ENCODE measurements at places on chromosomes 2 and 18.

GRCh38 chr2:127074358-127074757 lies 32.6 kb downstream of the BIN1 start:
- DNase-seq = no peak

GRCh38 chr2:135113322-135113721 lies 61.2 kb downstream of the RAB3GAP1 start:
- no peak for DNase-seq

GRCh38 chr2:147375073-147375472 lies 469.8 kb upstream of the ACVR2A start:
- DNase-seq = no peak

DNA sequence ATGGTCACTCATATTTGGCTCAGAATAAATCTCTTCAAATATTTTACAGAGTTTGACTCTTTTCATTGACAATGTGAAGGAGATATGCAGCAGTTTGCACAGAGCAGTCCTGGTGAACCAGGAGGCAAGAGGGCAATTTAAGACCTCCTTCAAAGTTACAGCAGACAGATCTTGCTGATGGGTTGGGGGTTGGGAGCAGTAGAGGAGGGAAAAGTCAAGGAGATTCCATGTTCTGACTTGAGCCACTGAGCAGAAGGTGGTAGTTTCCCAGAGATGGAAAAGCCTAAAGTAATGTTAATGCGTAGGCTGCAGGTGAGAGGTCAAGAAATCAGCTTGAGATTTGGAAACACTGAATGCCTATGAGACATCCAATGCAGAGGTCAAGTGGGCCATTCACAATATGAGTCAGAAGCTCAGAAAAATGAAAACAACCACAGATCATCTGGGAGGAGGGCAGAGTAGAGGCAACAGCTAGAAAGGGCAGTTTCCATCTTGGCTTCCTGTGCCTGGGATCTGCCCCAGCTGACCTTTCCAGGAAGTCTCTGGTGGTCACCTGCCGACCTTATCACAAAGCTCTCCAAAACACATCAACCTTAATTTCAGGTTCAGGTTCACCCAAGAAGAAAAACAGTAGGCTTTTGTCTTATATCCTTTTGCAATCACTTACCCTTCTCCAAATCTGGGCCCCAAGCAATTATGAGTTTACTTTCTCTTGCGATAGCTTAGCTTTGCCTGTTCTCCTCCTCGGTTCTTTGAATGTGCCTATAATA lies 197.5 kb upstream of the ARL4C start:
- no peak for DNase-seq

GRCh38 chr2:25698752-25699151 lies 25.4 kb upstream of the DTNB start:
- no peak for DNase-seq

DNA sequence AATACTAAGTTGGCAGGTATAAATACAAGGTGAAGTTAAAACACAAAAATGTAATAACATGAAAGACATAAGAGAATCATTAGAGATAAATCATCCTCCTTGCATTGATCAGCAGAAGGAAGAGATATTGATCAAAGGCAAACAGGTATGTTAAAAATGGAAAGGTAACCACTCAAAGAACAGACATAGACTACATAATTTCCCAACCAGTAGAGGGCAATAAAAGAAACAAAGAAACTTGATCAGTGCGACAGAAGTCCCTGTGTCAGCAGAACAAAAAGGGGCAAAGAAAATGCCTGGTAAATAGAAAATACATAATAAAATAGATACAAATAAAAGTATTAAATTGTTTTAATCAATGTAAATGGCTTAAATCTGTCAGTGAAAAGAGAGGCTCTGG lies 53.6 kb downstream of the FAM228A start:
- DNase-seq = no peak

DNA sequence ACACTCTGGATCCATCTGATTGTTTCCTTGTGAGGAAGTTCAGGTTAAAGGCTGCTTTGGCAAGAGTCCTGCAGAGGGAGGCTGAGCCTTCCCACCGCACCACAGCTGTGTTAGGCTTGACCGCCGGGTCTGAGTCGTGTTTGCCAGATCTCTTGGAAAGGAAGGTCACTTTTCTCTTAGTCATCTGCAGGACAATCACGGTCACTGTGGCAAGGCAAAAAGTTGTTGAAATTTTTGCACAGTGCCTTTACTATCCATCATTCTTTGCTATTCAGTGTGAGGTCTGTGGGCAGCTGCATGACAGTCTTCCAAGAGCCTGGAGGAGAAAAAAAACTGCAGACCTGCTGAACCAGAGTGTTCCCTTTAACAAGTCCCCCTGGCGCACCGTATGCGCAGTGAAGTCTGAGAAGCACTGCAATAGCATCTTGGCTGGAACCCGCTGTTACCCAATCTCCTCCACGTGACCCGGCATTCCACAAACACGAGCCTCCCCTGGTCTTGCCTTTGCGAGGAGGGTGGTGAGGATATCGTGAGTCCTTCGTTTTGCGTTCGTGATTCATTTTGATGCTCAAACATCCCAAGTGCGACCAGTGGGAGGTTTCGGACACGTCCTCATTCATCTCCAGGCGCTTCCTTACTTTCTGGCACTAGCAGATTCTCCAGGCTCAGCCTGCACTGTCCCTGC lies 23.0 kb downstream of the BIN1 start:
- DNase-seq = peak; percentile 74

GRCh38 chr18:60090170-60090569 lies 190.4 kb downstream of the PMAIP1 start:
- DNase-seq = no peak

GRCh38 chr2:128371248-128371630 lies 52.6 kb upstream of the HS6ST1 start:
- DNase-seq = no peak

DNA sequence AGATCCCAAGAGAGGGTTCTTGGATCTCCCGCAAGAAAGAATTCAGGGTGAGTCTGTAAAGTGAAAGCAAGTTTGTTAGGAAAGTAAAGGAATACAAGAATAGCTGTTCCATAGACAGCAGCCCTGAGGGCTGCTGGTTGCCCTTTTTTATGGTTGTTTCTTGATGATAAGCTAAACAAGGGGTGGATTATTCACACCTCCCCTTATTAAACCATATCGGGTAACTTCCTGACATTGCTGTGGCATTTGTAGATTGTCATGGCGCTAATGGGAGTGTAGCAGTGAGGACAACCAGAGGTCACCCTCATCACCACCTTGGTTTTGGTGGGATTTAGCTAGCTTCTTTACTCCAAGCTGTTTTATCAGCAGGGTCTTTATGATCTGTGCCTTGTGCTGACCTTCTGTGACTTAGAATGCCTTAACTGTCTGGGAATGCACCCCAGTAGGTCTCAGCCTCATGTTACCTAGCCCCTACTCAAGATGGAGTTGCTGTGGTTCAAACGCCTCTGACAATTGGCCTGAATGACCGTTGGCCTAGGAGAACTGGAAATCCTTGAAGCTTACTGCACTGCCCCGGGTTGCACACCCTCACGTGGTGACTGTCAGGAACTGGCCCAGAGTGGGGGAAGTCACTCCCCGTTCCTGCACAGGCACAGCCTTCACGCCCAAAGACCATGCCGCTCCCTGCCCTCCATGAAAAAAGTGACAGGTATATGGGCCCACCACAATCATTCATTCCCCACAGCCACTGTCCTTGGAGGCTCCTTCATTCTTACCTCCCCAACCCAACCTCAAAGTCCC lies 136.9 kb downstream of the SEPTIN10 start:
- DNase-seq = no peak

DNA sequence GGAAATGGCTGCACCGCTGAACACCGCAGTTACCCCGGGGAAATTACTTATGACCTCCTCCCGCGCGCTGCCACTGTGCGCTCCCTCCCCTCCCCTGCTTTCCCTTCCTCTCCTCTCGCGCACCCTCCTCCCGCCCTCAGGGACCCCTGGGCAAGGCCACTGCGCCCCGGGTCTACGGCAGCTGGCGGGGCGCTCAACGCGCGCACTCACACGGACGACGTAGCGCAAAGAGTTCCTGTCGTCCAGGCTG lies 7.9 kb downstream of the ALPP start:
- DNase-seq = no peak

DNA sequence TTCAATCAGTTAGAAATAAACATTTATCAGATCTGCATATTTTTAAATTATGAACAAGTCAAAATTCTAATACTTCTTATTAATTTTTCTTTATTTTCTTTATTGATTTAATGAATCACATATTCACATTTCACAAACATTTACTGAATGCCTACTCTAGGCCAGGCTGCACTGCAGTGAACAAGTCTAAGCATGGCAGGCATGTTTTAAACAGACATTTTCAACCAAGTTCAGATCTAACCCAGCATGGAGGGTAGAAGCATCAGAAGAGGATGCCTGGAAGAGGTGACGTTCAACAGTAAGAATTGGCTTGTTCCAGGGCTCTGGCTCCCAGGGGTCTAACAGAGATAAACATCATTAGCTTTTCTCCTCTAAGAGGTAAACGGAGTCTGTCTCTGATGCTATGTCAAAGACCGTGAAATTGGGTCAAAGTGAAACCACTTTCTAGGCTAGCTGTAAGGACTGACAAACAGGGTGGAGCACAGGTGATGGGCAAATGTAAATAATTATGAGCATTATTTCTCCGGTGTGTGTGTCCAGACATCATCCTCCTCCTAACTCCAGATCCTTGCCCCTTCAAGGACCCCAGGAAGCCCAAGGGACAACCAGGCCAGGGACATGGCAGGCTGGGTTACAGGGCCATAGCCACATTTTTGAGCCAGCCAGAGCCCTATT lies 50.6 kb downstream of the UNC50 start:
- no peak for DNase-seq

DNA sequence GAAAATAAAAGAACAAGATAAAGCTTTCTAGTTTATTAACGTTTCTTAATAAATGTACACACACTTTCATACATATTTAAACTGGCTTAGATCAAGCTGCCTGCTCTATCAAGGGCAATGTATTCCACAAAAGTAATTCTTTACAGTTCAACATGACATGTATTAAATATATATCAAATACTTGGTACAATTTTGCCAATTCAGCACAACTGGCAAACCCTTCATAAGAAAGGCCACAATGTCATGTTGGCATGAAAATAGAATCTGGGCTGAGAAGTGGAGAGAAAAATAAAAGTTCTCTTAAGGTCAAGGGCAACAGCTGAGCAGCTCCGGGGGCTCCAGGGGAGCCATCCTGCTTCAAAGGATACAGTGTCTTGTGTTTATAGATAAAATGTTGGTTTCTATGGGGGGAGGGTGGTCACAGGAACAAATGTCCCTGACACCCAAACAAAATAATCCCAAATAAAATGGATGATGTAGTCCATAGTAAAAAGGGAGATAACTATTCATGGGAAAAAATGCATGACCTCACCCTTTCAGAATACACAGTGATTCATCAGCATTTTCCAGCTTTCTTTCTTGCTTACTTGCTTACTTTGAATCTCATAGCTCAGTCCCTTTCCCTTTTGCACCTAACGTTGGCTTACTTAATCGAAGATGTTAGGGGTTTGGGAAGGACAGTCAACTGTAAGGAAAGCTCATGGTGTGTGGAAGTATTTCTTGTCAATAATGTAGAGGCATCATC lies 494.9 kb downstream of the NYAP2 start:
- no peak for DNase-seq

DNA sequence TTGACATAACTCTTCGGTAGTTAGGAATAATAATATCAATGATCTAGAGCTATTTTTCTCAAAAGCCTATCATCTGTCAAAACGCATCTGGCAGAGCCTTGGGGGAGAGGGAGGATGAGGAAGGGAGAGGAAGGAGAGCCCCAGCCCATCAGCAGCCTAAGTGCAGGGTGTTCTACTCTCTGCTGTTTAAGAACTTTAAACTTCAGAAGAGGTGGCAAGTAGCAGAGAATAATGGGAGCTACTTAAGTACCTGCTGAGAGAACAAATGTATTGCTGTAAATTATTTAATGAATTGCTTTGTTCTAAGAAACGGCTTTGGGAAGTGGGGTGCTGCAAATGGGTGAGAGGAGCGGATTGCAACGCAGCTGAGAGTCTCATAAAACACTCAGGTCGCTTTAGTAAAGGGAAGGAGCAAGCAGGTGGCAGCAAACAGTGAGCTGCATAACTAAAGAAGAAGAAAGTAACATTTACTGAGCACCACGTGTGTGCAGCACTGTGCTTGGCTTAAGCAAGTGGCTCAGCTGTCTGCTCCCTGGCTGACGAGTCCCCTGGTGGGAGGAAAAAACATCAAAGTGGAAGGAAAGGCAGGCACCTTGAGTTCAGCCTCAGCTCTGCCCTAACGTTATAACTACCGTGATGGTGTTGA lies 26.3 kb upstream of the SH3RF3 start:
- DNase-seq = no peak

- DNase-seq = no peak
Observed at GRCh38 chr2:33485051-33485450, 8.6 kb downstream of the RASGRP3 start.

- DNase-seq = no peak
Observed at GRCh38 chr18:80167931-80168330, 58.9 kb downstream of the ADNP2 start.

- no peak for DNase-seq
Observed at GRCh38 chr2:24725956-24726355, 67.2 kb downstream of the PTRHD1 start.

DNA sequence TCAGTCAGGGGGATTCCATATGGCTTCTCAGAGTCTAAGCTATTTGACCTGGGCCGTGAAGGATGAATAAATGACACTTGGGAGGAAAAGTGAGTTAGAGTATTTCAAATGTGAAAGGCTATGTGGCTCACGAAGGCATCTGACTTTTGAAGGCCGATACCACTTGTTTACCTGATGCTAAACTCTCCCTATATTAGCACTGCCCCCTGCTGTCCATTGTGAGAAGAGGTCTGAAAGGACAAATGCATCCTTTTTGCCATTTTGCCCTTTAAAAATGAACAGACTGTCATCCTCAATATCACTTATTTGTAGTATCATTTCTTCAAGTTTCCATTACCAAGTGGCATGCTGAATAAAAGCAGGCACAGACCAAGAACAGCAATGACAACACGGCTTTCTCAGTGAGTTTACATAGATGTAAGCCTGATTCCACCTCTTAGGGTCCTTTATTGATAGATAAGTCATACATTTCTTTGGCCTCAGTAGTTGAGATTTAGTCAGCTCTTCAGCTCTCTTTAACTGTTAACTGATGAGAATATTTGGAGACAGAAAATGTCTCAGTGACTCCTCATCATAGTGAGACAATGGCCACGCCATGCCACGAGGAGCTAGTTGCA lies 40.1 kb downstream of the DOCK10 start:
- DNase-seq = peak; percentile 36

DNA sequence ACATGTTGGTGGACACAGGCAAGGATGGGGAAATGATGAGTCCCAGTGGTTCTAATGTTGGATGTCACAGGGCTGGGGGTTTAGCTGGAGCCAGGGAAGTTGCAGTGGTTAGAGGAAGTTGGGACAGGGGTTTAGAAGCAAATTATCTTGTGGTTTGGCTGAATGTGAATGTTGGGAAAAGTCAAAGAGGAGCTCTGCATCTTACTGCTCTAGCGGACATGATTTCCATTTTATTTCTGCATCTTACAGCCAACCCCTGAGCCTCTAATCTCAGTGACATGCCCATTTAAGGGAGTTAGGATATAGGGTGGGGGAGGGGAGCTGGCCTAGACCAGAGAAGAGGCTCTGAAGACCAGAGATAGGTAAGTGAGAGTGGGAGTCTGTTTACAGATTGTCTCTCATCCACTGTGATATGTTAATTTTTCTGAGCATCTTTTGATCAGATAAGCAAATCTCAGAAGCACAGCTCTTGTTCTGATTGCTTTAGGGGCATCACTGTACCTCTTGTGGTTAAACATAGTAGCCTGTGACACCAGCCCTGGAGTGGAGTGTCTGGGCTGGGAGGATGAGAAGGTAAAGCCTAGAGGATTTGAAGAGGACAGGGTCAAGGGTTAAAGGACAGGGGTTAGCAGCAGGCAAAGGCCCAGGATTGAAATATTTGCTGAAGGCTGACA lies 43.6 kb downstream of the SETBP1 start:
- DNase-seq = no peak
